ENCODE measurements at places on chromosomes 3 and 15. TPM values are rescaled to one million over a fixed set of nuclear protein-coding genes. Genes with fewer than 3 reads are reported as not detected.
A peak's percentile ranks its signal among the peaks of the same experiment; 100 is the strongest.

SUCNR1 gene
- total RNA-seq, result 2.8 TPM

FETUB gene
- total RNA-seq, result not detected

PBRM1 gene
- 110 TPM for total RNA-seq

PLA2G4E gene
- not detected for total RNA-seq

SLC51A gene
- not detected for total RNA-seq

CPA3 gene
- total RNA-seq, result 12.5 TPM

TMEM266 gene
- total RNA-seq, result not detected

MYEF2 gene
- 7.3 TPM for total RNA-seq

ZNF860 gene
- total RNA-seq, result 0.37 TPM

STARD9 gene
- total RNA-seq, result 77.1 TPM

CDCP1 gene
- total RNA-seq, result 30.7 TPM

UPK1B gene
- total RNA-seq, result 7.4 TPM

LSMEM2 gene
- not detected for total RNA-seq

CCRL2 gene
- total RNA-seq, result 17.8 TPM

SFMBT1 gene
- 6.5 TPM for total RNA-seq

C3orf18 gene
- total RNA-seq, result 9.1 TPM

FANCI gene
- total RNA-seq, result 3.5 TPM

CLDN11 gene
- 52.1 TPM for total RNA-seq

CGNL1 gene
- total RNA-seq, result 7.0 TPM

DNAH12 gene
- total RNA-seq, result 0.19 TPM

GRCh38 chr3:170701696-170702678 is 116.1 kb upstream of the SLC7A14 start:
- no peak for DNase-seq

DNA sequence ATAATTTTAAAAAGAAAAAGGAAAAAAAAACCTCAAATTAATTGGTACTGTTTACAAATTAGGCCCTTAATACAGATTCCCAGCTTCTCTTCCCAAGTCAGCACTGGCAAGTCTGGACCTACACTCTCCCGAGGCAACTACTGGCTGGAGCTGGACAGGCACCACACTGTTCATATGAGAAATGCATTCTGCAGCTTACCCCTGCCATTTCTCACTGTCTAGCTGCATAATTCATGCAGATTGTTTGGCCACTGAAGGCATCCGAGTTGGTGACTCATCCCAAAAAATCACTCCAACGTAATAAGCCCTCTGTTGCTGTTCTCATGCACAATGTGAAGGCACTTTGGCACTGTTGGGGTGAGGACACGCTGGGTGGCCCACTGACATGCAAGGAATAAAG is 45.3 kb downstream of the ROPN1B start:
- no peak for DNase-seq

- DNase-seq, result no peak
These were observed 1118.4 kb downstream of the TBL1XR1 start for GRCh38 chr3:176078906-176079305.

- DNase-seq, result no peak
These were observed 109.1 kb downstream of the PPP2R3A start for GRCh38 chr3:136074546-136075170.

- no peak for DNase-seq
These were observed 61.7 kb downstream of the FSIP1 start for GRCh38 chr15:39720621-39721611.

GRCh38 chr15:40061212-40061901 is 22.4 kb upstream of the SRP14 start:
- DNase-seq, result no peak

DNA sequence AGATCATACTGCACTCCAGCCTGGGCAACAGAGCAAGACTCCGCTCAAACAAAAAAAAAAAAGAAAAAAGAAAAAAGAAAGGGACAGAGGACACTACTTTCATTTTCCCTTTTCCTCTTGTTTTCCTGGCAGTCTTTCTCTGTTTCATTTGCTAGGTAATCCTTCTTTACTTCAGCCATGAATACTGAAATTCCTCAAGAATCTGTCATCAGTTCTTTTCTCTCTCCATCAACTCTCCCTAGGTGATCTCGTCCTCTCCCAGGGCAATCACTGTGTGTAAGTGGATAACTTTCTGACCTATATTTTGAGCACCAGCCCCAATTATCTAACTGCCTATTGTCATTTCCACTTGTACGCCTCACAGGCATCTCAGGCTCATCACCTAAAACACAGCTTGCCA is 51.5 kb downstream of the TTC23 start:
- DNase-seq, result no peak

DNA sequence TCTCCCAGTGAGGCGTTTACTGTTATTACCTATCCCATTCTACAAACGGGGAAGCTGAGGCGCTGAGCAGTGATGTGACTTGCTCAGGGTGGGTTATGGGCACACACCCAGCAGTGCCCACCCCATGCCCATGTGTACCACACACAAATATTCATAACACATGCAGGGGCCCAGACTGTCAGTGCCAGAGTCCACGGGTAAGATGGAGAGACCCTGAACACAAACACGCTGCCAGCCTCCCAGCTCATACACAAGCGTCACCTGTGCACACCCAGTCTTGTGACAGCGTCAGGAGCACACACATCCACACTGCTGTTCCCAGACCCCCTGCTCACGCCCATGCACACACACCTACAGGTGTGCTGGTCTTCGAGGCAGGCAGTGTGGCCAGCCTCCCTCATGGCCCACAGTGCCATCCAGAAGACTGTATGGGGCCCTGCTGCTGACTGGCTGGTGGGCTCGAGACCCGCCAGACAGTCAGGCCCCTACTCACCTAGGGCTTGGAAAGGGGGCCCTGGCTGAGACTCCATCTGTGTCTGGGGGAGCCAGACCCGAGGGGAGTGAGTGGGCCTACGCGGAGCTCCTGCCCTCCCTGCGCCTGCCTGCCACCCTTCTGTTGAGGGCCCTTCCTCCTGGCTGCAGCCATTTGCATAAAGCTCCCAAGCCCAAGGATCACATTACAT is 39.4 kb downstream of the DNAJB8 start:
- DNase-seq, result no peak

GRCh38 chr15:32884146-32884545 is 166.3 kb downstream of the GREM1 start:
- DNase-seq, result no peak

DNA sequence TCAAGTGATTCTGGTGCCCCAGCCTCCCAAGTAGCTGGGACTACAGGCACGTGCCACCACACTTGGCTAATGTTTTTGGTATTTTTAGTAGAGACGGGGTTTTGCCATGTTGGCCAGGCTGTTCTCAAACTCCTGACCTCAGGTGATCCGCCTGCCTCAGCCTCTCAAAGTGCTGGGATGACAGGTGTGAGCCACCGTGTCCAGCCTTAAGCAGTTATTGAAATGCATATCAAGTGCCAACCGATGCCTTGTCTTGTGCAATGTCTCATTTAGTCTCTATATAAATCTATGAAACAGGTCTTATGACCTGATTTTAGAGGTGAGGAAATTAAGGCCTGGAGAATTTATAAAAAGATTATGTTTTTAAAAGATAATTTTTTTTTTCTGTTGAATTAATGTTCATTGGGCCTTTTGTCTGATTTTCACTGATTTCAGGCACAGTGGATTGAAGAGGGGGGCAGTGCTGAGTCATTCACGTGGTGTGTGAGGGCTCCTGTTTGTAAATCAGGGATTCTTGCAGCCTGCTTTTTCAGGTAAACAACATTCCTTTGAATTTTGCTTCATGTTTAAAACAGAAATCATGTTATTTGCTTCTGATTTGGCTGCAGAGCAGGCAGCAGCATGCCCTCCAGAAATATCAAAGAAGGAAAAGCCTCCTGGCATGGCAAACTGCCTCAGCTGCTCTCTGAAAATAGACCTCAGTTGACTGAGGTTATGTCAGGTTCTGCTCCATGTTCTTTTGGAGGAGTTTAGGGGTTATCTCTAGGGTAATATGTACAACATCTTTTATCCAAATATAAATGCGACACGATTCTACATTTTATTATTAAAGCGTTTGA is 407.0 kb upstream of the RGMA start:
- no peak for DNase-seq

DNA sequence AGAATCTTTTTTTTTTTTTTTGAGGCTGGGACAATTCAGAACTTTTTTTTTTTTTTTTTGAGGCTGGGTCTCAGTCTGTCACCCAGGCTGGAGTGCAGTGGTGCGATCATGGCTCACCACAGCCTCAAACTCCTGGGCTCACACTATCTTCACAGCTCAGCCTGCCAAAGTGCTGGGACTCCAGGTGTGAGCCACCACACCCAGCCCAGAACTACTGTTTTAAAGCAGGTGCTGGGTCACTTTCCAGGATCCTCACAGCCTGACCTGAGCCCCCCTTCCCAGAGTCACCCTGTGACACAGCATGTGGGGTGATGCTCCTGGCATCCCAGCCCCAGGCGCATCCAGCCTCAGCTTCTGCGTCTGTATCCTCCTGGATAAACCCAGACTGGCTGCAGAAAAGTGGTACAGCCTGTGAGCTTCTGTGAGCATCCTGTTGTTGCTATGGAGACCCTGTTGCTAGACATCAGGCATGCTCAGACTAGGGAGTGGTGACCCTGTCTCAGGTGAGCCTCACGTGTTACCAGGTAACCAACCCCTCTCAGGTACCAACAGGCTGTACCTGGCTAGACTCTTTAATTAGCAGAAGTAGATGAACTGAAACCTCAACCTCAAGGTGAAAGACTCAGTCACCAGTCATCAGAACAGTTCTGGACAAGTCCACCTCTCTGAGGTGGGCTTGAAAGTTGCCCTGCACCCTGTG is 15.0 kb downstream of the KLF13 start:
- DNase-seq, result no peak

- DNase-seq, result no peak
These were observed 80.4 kb upstream of the TCF12 start for GRCh38 chr15:56838085-56838484.

GRCh38 chr15:70794596-70795310 is 31.4 kb upstream of the UACA start:
- DNase-seq, result no peak

GRCh38 chr3:85652360-85652759 is 693.6 kb downstream of the CADM2 start:
- no peak for DNase-seq

DNA sequence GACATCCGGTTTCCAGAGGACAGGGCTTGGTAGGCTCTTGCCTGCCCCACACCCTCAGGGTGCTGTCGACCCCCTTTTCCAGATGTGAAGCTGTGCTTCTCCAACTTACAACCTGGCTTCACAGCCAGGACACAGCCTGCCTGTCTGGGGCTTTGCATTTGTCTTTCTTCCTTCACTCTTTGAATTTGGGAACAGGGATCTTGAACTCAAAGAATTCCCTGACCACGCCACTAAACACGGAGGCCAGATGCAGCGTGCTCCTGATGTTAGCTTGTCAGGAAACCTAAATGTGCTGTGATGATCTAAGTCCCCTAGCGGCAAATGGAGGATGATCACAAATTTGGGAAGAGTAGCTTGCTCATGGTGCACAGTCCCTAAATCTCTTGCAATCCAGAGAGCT is 244.8 kb upstream of the RGMA start:
- no peak for DNase-seq

DNA sequence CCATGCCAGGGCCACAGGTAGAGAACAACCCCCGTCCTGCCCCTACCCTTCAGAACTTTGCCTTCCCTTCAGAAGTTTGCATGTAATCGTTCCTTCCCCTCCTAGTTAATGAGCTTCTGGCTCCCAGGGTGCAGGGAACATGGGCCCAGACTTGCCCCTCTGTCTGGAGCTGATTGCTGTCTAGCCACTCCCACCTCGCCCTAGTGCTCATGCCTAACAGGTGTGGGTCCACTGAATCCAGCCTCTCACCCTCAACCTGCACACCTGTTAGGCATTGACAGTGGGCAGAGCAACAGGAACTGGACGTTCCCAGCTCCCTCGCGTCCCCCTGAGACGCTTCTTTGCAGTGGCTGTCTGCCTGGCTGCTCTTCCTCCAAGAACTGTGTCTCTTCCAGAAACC is 40.3 kb downstream of the WNT5A start:
- no peak for DNase-seq

DNA sequence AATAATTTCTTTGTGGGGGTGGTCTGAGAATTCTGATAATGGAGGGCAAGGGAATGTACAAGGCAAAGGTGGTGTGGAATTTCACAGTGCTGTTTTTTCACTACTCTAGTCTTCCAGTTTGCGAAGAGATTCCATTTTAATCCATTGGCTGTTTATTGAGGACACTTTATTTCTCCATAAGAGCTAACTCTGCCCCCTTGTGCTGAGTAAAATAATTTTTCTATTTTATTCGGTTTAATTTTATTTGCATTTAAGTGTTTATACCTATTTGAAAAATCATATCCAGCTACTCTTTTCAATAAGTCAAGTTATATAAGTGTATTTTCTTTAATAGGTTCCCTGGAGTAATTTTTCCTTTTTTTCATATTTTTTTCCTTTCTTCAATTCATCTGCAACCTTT is 840.1 kb downstream of the TUSC7 start:
- DNase-seq, result no peak

GRCh38 chr15:78090422-78091063 is 1.8 kb upstream of the SH2D7 start:
- no peak for DNase-seq

GRCh38 chr3:139427283-139428060 is 38.0 kb upstream of the COPB2 start:
- no peak for DNase-seq

- DNase-seq, result no peak
These were observed 591.4 kb downstream of the NLGN1 start for GRCh38 chr3:173988909-173989308.

DNA sequence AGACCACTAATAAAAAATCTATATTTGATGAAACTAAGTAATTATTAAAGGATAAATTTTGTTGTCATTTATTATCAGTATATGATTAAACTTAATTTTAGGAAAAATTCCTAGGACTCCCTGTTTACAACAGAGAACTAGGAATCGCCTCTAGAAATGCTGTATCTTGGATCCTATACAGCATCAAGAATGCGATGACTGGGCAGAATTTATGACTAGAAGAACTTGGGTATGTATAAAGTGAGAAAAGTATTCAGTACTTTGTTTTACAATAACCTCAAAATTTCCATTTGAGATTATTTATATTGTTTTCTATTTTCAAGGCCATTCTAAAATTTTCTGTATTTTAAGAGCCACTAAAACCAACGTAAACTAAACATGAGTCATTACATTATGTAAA is 82.3 kb upstream of the AGTR1 start:
- DNase-seq, result no peak

- DNase-seq, result peak; percentile 3
These were observed 48.2 kb upstream of the SLC41A3 start for GRCh38 chr3:126131881-126132750.

DNA sequence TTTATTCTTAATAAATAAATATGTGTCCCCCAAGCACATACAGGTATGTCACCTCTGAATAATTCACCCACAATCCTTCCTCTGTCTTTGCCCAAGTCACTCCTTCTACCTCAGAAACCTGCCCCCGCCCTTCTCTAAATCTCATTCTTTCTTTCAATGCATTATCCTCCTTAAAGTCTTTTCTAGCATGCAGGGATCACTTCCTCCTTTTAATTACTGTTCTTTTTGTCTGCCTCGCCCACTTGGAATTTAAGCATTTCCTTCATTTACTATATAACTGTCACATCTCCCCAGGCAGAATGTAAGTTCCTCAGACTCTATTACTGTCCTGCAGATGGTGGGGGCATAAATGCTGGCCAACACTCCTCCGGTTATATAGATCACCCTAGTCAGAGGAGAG is 7.8 kb downstream of the CCDC80 start:
- no peak for DNase-seq

GRCh38 chr3:186909078-186909853 is 21.1 kb upstream of the ST6GAL1 start:
- DNase-seq, result no peak

- DNase-seq, result no peak
These were observed 68.4 kb downstream of the WHAMM start for GRCh38 chr15:82877825-82878224.

GRCh38 chr3:117463276-117464115 is 753.9 kb downstream of the TUSC7 start:
- no peak for DNase-seq

- no peak for DNase-seq
These were observed 37.4 kb downstream of the ZNF860 start for GRCh38 chr3:32018757-32019564.
